ENCODE measurements at places on chromosomes 11 and 22.

- DNase-seq, result peak; percentile 33
Measured at GRCh38 chr11:62889484-62890437, 9.1 kb downstream of the SLC3A2 start.

DNA sequence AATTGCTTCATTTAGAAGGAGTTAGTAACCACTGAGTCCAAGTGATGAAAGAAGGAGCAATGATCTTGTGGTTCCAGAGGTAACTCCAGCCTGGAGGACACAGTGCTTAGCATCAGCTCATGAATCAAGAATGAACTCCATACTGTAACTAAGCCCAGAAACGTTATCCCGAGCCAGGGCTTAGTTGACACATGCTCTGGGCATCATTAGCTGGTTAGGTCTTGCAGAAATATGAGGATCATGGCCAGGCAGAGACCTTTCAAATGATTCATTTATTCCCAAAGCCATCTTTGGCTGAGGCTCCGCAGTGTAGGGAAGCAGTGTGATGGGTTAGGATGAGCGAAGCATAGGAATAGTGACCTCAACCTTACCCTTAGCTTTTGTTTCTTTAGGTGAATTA is 277.4 kb downstream of the FAM76B start:
- DNase-seq, result peak; percentile 96

GRCh38 chr22:44260216-44261035 is 52.3 kb downstream of the SHISAL1 start:
- no peak for DNase-seq

DNA sequence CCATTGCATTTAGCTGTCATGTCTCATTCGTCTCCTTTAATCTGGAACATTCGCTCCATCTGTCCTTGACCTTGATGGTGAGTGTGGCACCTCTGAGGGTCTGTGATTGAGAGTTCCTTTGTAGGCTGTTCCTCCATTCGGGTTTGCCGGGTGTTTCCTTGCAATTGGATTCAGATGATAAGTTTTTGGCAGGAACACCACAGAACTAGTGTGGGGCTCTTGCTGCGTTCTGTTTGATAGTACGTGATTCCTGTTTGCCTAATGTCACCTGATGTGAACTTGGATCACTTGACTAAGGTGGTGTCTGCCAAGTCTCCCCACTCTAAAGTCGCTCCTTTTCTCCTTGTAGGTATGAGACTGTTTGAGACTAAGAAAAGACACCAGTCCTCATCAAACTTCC is 109.7 kb upstream of the TMEM45B start:
- DNase-seq, result no peak

DNA sequence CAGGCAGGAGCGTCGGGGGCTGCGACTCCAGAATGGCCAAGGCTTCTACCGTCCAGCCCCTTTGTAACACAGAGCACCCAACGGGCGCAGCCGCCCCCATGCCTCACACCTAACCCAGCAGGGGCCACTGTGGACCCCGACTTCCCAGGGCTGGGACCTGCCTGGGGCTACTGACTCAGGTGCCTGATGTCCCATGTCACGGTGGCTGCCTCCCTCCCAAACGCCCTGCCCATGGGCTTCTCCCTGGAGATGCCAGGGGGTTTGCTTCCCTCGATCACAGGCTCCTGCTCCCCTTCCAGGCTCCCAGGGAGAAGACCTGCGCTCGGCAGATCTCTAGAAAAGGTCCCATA is 84.0 kb downstream of the MYEOV start:
- no peak for DNase-seq

- DNase-seq, result no peak
Measured at GRCh38 chr11:83035070-83035854, 36.4 kb downstream of the RAB30 start.

DNA sequence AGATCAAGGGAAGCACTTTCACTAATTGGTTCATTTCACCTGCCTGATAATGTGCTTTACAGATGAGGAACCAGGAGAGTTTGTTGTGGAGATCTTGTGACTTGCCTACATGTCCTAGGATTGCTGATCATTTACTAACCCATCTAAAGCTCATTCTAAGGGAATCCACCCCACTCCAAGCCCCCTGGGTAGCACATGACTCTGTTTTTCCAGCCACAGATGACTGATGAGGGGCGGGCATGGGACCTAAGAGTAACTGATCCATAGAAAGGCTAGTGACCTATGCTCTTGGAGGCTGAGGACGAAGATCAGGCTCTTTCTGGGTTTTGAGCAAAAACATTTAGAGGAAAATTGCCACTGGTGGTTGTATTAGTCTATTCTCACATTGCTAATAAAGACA is 378.1 kb downstream of the CADM1 start:
- DNase-seq, result no peak

DNA sequence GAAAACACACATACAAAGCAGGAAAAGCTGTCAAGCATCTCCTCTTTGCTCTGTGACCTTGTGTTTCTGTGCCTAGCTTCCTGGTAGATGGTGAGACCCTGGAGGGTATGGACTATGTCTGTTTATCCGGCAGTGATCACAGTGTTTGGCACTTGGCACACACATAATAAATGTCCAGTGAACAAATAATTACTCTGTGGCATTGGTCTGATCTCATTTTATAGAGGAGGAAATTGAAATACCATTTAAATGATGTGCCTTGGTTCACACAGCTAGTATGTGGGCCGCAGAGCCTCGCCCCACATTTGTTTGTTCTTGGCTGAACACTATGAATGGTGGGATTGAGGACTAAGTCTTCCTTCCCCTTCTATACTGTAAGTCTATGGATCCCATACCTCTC is 104.7 kb upstream of the SPON1 start:
- no peak for DNase-seq

DNA sequence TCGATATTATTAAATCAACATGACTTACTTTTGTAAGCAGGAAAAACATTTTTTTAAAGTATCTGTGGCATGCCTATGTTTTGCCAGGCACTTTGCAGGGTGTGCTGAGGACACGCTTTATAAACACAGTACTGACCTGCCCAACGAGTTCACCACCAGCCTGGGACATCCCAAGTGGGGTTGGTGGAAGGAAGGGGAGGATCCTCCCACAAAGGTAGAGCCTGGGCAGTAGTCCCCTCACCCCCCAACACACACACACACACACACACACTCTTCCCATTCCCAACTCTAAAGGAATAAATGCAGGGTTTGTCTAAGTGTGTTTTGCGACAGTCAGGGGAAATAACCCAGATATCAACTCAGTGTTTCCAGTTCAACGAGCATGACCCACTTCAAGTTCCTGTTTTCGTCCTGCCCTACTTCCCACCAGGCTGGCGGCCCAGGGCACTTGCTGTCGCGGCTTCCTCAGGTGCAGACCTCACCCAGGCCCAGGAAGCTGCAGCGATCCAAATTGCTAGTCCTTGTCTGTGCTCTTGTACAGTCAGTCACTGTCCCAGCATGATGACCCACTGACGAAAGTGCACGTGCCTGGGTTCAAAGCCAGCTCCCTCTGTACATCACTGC is 3.1 kb downstream of the CERK start:
- DNase-seq, result no peak

DNA sequence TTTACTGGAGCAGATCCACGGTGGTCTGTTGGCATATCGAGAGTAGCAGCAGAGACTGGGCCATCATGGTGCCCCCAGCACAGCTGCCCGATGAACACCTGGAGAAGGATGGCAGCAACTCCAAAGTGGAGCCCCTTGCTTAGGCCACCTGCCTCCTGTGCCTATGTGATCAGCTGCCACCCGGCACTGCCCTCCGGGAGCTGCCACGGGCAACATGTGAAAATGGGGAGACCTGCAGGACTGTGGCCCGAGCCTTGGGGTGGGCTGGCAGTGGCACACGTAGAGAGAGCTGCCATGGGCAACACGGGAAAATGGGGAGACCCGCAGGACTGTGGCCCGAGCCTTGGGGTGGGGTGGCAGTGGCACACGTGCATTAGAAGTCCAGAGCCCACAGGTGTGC is 3.1 kb downstream of the FXYD2 start:
- no peak for DNase-seq

GRCh38 chr11:108388576-108388975 is 78.8 kb downstream of the C11orf65 start:
- DNase-seq, result no peak

- DNase-seq, result peak; percentile 34
Measured at GRCh38 chr11:57711414-57712255, at the start of gene MED19. Gene MED19, minus strand, starts transcription at chr11:57712215. Its CDS starts 36 bp downstream, at chr11:57712179.

GRCh38 chr11:94776351-94777321 is 8.5 kb downstream of the AMOTL1 start:
- DNase-seq, result no peak

DNA sequence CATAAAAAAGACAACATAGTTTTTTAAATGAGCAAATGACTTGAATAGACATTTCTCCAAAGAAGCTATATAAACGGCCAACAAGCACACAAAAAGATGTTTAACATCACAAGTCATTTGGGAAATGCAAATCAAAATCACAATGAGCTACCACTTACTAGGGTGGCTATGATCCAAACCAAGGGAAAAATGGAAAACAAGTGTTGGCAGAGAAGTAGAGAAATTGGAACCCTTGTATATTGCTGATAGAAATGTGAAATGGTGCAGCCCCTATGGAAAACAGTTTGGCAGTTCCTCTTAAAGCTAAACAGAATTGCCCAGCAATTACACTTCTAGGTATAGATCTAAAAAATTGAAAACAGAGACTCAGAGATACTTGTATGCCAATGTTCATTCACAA is 29.0 kb downstream of the PAMR1 start:
- DNase-seq, result no peak

DNA sequence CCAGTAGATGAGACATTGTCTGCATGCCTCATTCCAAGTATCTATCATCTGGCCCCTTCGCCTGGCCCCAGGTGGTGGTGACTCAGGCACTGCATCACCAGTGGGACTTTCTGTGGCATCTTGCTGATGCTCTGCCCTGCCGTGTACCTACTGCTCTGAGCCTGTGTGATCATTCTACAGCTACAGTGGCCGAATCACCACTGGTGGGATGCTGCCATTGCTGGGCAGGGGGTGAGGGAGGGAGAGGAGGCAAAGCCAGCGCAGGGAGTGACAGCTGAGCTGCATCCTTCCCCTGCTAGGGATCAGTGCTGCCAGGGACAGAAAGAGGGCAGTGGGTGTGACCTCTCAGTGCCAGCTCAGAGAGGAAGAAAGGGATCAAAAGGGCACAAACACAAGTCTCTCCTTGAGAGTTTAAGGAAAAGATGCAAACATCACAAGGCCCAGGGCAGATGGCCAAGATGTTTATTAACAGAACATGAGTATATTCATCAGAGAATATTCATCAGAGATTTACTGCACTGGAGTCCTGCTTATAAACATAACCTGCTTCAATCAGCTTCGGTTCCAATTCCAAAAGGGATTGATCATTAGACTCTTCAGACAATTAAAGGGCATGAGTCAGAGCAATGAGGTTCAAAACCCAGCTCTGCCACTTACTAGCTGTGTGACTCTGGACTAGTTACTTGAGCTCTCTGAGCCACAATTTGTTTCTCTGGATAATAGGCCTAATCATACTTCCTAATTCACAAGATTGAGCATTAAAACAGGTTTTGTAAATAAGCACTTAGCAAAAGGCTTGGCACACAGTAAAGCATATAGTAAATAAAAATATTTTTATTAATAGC is 109.8 kb downstream of the NAT10 start:
- peak; percentile 17 for DNase-seq

- no peak for DNase-seq
Measured at GRCh38 chr11:64340671-64341335, 799 bp downstream of the CCDC88B start.

DNA sequence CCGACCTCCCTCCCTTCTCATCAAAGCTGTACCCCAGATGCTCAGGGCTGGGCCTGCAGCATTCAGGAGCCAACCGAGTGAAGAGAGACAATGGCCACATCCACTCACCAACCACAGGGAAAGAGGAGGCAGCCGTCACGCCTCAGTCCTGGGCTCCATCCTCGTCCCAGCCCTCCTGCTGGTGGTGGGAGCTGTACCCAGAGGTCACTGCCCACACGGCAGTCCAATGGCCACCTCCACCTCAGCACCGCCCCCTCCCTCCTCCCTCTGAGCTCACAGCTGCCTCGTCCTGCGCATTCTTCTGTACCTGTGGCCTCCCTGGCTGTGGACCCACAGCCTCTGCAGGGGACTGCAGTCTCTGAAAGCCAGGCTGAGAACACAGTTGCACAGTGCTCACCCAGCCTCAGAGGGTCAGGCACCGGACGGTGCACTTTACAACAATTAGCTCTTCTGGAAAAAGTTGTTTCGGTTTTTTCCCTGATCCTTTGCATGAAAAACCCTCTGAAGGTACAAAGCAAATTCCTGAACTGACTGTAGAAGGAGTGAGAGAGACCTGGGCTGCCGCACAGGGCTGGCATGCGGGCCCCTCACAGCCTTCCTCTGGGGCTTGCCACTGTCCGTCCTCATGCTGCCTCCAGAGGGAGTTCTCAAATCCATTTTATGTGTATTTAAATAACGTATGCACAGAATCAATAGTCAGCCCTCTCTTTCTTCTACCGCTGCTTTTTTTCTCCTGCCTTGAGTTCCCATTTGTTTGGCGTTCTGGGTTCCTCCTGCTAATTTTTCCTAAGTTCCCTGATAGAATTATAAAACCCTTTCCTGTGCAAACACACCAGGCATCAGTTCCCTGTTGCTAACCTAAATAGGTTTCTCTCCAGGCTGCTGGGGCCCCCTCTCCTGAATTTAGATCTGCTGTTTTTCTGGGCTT is 52.7 kb downstream of the PHF21B start:
- DNase-seq, result no peak

- DNase-seq, result no peak
Measured at GRCh38 chr11:96207459-96208449, 135.2 kb downstream of the MAML2 start.

DNA sequence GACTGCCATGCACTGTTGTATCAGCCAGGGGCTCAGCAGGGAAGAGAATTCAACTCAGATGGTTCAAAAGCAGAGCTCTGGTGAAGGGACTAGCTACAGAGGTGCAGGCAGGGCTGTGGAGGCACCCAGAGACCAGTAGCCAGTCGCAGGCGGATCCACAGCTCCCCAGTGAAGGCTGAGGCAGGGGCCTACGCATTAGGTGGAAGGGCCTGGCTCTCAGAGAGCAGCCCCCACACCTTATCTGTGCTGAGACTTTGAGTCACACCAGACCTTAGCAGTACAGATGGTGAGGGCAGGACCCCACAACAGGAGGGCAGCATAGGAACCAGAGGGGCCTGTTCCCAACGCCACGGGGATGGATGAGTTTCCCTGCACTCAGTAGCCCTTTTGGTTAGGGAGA is 189.6 kb downstream of the DSCAML1 start:
- no peak for DNase-seq

DNA sequence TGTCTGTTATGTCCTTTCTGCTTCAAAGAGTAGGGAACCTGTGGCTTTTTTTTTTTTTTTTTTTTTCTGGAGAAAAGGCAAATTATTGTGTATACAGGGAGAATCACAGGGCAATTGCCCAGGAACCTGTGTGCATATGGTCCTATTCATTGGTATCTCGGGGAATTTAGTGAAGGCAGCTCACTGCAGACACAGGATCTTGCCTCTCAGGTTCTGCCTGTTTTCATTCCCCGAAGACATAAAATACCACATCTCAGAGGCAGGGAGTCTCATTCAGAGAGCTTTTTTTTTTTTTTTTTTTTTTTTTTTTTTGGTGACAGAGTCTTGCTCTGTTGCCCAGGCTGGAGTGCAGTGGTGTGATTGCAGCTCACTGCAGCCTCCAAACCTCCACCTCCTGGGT is 88.3 kb downstream of the OSBP2 start:
- DNase-seq, result no peak
